Astrocyte (in vitro differentiated cells and primary cell): ENCODE measurements at places on chromosomes 6 and 20. TPM values are rescaled to one million over a fixed set of nuclear protein-coding genes. Genes with fewer than 3 reads are reported as not detected.

The PRPH2 gene
- not detected in 2 replicates for total RNA-seq

The SAPCD1 gene
- total RNA-seq: 0.72 and 1.2 TPM in 2 replicates

The APCDD1L gene
- 16.4 and 23.3 TPM in 2 replicates for total RNA-seq

The SLC16A10 gene
- total RNA-seq: 0.18 and 0.48 TPM in 2 replicates

DNA sequence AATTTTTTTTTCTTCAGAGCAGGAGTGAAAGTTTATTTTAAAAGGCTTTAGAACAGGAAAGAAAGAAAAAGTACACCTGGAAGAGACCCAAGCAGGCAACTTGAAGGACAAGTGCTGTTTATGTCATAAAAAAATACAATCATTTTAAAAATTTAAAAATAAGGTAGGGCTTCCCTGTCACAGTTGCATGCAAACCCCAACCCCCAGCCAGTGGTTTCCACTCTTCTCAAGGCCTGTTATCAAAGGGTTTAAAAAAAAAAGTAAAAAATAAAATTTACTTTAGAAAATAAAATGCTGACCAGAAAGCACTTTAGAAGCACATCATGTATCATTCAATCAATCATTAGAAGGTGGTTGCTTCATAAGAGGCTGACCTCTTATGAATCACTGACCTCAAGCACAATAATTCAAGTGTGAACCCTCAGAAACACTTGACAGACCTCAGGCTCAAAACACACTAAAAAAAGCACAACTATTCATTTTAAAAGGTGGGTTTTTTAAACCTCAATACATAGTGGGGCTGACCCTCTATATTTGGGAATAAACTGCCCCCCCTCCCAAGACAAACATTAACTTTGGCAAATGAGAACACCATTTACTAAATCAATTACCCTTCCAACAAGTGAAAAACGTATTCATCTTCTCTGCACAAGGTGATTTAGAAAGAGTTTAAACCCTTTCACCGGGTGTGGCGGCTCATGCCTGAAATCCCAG, 15.6 kb downstream of the ILRUN start:
- peak; percentile 56 for DNase-seq

DNA sequence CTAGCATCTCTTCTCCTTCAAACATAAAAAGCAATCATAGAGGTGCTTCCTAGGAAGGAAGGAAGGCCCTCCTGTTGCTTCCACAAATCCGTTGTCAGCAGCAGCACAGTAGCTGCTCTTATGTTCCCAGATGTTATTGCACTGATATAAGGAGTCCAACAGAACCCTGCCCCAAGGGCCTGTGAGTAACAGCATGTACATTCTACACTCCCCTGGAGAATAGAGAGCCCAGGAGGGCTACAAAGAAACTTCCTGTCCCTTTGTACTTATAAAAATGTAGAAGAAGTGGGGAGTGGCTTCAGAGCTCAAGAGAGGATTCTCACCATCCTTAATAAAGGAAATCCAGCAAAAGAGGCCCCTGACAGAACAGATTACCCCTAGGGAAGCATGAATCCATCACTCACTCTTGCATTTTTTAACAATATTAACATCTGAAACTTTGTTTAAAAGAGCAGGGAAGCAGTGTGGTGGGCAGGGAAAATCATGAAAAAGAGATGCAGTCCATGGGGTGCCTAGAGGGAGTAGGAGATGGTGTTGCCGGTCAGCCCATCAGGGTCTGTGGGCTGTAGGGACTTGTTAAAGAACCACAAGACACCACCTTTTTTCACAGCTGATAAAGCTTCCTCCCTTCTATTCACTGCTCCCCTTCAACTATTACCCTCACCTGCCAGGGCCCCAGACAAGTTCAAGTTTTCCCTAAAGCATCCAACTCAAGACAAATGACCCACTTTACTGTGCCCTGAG, 104.5 kb upstream of the ADGRF1 start:
- no peak for DNase-seq

- DNase-seq: no peak
Measured at GRCh38 chr20:63746751-63747315, 7.3 kb downstream of the SLC2A4RG start.

DNA sequence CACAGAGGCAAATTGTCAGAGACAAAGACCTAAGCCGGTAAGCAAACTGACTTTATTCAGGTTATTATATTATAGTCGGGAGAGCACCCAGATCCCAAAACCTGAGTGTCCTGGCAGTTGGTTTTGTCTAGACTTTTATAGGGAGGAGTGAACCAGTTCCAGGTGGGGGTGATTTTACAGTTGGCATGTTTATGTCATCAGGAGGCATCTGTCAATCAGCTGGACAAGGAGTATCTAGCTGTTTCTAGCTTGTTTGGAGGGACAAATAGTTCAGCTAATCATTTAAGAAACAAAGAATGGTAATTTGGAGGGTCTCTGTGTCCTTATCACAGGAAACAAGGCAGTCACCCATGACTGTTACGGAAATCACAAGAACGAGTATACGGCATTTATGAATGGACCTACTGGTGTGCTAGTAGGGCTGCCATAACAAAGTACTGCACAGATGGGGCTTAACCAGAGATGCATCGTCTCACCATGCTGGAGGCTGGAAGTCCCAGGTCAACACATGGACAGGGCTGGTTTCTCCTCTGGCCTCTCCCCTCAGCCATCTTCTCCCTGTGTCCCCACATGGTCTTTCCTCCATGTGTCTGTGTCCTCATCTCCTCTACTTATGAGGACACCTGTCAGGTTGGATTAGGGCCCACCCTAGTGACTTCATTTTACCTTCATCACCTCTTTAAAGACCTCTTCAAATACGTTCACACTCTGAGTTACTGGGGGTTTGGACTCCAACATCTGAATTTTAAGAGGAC, 122.7 kb downstream of the LY86 start:
- no peak for DNase-seq

DNA sequence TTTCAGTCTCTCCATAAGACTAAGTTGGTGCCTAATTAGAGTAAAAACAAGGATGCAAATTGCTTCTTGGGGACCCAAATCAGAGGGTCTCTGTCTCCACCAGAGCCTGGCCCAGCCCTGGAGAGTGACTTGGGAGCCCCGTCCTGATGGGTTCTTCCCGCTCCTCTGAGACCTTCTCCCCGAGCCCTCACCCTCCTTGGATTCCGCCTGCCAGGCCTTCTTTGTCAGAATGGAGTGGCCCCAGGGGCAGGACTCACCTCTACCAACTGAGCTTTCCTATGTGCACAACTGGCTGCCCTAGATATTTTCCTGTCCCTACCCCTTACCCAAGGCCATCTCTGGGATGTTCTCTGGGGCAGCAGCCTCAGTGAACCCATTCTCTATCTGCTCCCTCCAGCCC, 9.7 kb downstream of the SYNDIG1 start:
- no peak for DNase-seq

DNA sequence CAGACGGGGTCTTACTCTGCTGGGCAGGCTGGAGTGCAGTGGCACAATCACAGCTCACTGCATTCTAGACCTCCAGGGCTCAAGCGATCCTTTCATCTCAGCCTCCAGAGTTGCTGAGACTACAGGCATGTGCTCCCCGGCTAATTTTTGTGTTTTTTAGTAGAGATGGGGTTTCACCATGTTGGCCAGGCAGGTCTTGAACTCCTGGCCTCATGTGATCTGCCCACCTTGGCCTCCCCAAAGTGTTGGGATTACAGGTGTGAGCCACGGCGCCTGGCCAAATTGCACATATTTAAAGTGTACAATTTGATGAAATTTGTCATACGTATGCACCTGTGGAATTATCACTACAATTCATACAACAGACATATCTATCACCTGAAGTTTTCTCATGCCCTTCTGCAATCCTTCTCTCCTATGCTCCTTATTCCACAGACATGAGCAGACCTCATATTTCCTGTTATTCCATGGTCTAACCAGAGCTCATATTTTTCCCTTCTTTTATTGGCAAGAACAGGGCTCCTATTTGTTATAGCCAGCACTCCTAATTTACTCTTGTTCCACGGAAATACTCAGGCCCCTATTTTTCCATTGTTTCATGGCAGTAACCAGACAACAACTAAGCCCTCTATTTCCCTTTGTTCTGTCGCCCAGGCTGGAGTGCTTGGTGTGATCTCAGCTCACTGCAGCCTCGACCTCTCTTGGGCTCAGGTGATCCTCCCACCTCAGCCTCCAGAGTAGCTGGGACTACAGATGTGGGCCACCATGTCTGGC, 2.2 kb upstream of the CSTL1 start:
- DNase-seq: no peak

- DNase-seq: peak; percentile 59
Measured at GRCh38 chr6:22550971-22551670, 18.2 kb upstream of the HDGFL1 start.

DNA sequence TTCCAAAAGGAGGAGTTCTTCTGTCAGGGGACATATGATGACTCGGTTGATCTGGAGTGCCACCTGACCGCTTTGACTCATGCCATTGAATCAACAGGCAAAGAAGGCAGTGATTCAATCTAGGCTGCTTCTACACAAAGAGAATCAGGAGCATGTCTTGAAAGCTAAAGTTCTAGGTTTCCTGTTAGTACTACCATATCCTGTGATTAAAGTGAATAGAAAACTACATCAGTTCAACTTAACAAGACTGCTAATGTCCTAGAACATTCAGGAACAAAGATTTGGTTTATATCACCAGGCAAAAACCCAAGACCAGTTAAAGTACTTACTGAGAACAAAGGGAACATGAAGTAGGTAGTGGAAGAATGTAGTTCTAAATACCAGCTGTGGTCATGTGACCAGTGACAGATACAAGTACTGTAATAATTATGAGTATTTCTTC, 216.8 kb upstream of the SGK1 start:
- peak; percentile 63 for DNase-seq

GRCh38 chr20:50311308-50312001, 120.8 kb downstream of the CEBPB start:
- peak; percentile 63 for DNase-seq

GRCh38 chr6:46730921-46731461, 4.2 kb downstream of the PLA2G7 start:
- DNase-seq: no peak

GRCh38 chr6:138577151-138577915, 78.0 kb upstream of the NHSL1 start:
- DNase-seq: peak; percentile 35

DNA sequence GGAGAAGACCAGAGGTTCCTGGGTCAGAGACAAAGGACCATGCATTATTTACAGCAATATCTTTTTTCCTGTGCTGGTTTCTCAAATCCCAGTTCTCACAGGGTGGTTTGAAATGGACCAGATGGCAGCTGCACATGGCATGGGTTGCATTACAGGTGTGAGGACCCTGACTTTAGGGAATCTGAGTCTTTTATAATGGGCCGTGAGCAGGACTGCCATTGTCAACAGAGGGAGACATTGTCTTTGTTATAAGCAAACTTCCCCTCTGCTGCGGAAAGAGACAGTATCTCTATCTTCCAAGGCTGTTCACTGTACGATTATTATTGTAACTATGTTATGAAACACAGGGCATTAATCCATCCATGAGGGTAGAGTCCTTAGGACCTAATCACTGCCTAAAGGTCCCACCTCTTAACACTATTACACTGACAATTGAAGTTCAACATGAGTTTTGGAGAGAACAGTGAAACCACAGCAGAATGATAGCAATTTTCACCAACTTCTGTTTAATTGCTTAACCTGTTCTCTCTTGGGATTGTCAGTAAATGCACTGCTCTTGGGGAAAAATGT, 156.1 kb upstream of the AGPAT4 start:
- no peak for DNase-seq

DNA sequence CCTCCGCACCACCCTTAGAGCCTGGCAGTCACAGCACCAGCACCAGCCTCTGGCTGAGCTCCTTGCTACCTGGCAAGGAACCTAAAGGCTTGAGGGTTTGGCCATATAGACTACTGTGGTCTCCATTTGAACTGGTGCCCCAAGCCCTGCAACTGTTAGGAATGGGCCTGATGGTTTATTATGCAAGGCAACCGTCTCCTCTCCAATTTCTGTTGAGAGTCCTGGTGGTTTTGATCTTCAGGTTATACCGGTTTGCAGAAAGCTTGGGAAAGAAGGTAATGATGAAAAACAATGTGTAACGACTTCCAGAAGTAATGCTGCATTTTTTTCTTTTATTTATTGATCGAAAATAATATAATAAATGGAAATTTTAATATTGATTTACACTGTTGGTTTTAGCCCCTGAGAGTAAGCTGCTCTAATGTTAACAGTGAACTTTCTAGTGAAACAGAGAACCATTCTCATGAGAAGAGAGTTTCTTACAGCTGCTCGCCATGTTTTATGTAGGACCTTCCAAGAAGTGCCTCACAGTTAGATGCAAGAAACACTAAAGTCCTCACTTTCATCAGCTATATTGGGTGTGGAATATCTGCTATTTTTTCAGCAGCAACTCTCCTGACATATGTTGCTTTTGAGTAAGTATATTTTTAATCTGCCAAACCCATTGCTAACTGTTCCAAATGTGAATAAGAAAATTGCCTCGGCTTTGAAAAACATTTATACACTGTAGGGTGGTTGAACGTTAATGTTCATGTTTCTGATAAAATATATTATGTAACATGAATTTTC, 112.8 kb downstream of the ADGRG6 start:
- DNase-seq: no peak

- no peak for DNase-seq
Measured at GRCh38 chr6:46773201-46773855, 19.9 kb upstream of the MEP1A start.

- DNase-seq: no peak
Measured at GRCh38 chr6:16252686-16253299, 14.4 kb downstream of the GMPR start.

- no peak for DNase-seq
Measured at GRCh38 chr6:170052991-170053821, 237.7 kb downstream of the DLL1 start.

- peak; percentile 65 for DNase-seq
Measured at GRCh38 chr6:17156112-17156921, 54.5 kb downstream of the STMND1 start.

- DNase-seq: no peak
Measured at GRCh38 chr6:10725044-10725443, 2.2 kb downstream of the TMEM14C start.

DNA sequence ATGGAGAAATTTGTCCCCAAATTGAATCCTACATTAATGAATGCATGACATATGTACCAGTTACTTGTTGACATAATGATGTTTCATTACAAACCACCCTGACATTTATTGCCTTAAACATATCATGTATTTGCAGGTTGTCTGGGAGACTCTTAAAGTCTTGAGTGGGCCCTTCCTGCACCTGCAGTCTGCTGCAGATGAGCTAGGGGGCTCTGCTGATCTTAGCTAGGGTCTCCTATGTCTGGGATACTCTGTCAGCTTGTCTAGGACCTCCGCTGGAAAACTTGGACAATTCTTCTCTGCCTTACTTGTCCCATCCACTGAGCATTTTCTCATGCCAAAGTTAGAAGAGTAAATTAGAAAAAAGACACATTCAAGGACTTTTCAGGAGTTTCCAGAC, 581.6 kb downstream of the HAO1 start:
- no peak for DNase-seq

- DNase-seq: no peak
Measured at GRCh38 chr6:75489025-75489424, 4.6 kb downstream of the FILIP1 start.

DNA sequence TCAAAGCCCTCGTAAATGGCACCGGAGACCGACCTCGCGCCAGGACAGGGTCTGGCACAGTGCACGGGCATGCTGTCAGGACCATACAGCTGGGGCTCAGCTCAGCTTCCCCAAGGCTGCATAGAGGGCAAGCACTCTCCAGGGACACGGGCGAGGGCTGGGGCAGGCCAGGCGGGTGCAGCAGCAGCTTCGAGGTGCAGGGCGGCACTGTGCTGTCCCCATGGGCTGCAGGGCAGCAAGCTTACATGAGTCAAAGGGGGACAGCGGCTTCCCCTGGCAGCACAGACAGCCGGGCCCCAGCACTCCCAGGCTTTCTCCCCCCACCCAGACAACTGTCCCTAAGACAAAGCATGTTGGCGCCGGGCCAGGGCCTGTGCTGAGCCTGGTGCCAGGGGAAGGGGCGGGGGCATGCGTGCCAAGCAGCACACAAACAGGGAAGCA, 25.7 kb downstream of the PSMG4 start:
- DNase-seq: no peak
